Activated CD8-positive, alpha-beta T cell treated with anti-CD3 and anti-CD28 coated beads, Interleukin-2, amount 10 ng/mL, durations not matched to agents 7 days and 5 days (primary cell): ENCODE measurements at places on chromosomes 7 and 10. TPM values are rescaled to one million over a fixed set of nuclear protein-coding genes. Genes with fewer than 3 reads are reported as not detected.
A peak's percentile ranks its signal among the peaks of the same experiment; 100 is the strongest.

The MPP7 gene
- total RNA-seq = 13.5 TPM

The PSMC2 gene
- total RNA-seq = 132 TPM

DNA sequence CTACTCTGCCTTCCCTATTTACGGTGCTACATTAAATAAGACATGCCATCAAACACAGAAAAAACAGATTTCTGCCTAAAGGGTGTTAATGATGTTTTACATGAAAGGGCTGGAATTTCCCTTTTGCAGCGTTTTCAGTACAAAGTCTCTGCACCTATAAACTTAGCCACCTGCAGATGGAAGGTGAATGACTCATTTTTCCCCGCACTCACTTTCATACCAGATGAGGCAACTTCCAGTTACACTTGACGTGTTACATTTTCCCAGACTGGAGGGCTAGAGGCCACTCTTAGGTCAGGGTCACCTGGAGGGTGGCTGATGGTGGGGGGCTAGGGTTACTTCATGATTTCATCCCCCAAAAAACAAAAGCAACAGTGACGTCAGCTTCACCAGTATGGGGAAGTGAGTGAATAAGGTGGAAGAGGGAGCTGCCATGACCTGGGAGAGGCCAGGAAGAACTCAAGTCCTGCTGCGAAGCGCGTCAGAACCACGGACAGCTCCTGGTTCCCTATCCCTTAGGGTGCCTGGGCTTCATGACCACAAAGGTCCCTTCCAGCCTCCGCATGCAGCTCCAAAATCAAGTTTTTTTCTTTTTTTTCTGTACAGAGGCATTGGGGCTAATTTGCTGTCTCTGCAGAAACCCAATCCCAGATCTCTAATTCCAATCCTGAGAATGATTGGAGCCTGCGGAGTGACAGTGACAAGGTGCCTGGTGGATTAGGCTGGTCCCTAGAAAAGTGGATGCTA, 94.0 kb downstream of the ADARB2 start:
- DNase-seq = peak; percentile 23

The ERVW-1 gene
- total RNA-seq = not detected

GRCh38 chr10:60846173-60846572, 67.9 kb downstream of the CDK1 start:
- DNase-seq = no peak

The IDI2 gene
- total RNA-seq = not detected

DNA sequence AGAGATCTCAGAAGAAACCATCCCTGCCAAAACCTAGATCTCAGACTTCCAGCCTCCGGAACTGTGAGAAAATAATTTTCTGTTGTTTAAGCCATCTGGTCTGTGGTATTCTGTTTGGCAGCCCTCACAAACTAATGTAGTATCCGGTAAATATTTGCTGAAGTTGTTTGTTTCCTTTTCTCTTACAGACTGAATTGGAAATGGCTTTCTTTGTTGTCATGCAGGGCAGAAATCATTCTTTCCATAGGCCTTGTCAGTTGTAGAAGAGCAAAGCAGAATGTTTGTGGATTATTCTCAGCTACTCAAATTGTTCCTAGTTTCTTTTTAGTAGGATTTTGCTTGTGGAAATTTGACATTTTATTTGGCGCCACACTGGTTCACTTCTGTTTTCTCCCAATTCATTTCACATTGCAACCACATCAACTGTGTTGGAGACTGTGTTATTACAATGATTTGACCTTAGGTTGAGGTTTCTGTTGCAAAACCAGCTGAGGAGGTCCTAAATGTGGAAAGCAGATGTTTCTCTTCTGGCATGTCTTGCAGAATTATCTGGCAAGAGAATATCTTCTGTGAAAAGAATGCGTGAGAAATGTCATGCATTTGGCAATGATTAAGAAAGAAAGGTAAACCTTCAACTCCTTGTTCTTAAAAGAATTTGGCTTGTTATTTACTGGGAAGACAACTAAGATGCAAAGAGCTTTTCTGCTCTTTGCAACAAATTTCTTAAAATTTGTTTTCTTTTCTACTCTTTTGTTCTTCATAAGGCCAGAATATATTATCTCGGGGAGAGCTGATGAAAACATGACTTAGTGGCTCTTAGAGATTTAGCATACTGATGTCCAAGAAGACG, 25.8 kb downstream of the ACTA2 start:
- DNase-seq = no peak

DNA sequence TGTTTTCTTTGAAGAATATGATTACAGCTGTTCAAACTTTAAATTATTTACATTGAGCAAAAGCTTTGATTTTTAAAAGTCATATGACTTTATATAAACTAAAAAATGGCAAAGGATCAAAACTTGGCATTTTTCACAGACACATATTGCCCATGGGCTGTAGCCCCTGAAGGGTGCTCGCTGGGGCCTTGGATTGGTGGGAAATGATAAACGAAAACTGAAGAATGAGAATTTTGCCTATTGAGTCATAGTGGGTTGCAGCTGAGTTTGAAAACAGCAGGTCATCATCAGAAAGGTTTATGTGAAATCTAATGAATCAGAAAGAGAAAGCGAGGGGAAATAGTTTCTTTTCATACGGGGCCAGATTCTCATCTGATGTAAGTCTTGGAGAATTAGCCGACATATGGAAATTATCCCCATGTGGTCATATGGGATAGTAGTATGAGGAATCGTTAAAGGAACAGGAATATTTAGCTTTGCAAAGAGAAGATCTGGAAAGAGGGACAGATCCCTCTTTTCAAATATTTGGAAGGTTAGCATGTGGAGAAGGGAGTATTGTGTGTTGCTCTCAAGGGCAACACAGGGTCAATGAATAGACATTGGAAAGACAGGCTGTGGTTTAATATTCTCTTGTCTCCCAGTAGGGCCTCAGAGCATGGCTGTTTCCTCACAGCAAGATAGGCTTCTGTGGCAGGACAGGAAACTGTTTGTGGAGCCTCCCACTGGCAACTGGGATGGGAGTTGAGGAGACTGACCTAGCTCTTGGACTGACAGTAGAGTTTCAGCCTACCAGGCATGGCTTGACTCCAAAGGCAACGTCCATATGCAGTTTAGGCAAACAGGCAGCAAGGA, 119.0 kb downstream of the FZD1 start:
- no peak for DNase-seq

DNA sequence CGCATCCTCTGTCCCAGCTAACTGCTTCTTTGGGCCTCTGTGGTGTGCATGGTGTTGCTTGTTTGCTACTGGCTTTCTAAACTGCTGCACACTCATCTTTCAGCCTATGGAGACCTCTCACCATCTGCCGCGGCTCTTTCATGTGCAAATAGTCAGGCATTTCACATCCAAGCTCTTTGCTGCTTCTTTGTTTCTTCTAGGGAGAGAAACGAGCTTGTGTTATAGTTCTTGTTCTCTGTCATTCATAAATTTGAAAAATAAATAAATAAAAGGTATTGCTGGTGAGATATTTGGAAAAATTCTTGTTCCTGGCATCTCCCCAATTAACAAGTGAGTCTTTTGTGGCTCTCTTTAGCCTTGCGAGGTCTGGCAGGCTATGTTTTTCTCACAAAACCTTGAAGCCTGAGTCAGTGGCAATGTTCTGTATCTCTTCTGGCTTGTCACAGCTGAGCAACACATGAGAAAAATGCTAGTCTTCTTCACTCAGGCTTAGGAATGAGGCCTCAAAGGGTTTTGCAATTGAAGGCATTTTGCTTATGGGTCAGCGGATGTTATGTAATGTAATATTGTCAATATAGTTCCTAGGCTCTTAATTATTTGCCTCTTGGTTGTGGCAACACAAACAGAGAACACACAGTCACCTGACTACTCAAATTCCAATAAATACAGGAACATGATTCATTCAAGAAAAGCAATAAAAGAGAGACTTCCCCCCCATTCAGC, 274.0 kb downstream of the FRMD4A start:
- DNase-seq = no peak

DNA sequence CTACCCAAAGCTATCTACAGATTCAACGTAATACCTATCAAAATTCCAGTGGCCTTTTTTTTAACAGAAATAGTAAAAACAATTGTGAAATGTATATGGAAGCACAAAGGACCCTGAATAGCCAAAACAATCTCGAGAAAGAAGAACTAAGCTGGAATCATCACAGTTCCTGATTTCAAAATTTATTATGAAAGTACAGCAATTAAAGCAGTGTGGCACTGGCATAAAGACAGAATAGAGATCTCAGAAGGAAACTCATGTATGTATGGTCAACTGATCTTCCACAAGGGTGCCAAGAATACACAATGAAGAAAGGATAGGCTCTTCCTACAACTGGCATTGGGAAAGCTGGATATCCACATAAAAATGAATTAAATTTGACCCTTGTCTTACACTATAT, 23.2 kb downstream of the PNLIPRP3 start:
- no peak for DNase-seq

DNA sequence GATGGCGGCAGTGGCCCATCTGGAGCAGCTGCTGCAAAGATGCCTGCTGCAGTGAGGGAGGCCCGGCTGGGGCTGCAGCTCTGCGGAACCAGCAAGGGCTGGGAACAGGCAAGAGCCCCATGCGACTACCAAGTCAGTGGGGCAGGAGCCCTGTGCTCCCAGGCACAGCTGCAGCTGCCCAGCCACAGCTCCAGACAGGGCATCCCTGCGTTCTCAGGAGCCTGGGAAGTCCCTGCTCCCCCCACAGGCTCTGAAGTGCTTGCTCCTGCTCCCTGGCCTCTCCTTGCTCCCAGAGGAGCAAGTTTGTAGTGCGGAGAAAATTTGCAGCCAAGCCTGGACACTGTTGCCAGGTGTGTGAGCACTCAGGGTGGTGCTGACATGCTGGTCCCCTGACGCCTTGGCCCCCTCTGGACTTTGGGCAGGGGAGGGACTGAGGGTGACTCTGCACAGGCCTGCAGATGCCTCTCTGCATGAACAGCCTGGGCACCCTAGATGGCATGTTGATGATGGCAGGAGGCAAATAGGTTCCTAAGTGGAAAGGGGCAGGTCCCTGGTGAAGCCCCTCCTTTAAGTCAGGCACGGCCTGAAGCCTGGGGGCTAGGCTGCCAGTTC, 105.6 kb downstream of the LYZL1 start:
- no peak for DNase-seq

The SFTPA2 gene
- total RNA-seq = not detected

- DNase-seq = no peak
Measured at GRCh38 chr10:120422457-120422856, 34.6 kb upstream of the PLPP4 start.

DNA sequence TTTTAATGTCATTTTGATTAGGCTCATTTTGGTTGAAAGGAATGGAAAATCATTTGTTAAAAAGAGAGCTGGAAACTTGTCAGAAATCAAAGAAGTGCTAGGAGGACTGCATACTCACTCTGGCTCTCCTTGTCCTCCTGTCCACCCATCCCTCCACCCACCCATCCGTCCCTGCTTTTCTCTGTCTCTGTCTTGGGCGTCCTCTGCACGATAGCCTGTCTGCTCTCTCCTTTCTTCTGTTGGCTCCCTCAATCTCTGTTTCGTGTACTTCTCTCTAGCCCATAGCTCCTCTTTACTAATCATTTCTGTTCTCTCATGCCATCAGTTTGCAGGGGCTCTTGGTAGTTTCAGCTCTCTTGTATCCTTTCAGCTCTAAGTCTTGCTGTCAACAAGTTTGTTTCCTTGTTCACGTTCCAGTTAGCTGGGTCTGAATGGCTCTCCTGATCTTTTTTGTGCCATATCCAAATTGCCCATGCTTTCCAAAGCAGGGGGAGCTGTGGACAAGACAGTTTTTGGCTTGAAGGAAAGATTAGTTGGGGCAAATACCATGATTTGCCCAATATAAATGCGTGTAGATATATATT, 75.6 kb downstream of the KAT6B start:
- no peak for DNase-seq

GRCh38 chr7:18558503-18558902, 63.0 kb downstream of the HDAC9 start:
- no peak for DNase-seq

DNA sequence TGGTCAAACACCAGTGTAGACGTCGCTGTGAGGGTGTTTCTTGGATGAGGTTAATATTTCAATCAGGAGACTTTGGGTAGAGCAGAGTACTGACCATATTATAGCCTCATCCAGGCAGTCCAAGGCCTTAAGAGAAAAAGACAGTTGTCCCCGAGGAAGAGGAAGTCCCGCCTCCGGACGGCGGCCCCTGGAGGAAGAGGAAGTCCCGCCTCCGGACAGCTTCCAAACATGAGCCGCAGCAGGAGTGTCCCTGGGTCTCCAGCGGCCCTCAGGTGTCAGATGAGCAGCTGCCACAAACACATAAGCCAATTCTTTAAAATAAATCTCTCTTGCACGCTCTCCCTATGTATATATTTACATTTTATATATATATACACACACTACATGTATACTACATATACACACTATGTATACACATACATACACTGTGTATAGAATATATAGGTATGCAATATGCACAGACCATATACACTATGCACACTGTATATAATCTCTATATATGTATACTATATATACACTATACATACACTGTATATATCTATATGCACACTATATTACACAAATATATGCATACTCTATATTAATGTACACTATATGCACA, 37.5 kb downstream of the PWWP2B start:
- DNase-seq = peak; percentile 70

The C10orf62 gene
- total RNA-seq = not detected

- no peak for DNase-seq
Measured at GRCh38 chr7:2124604-2125345, 108.0 kb downstream of the MAD1L1 start.

DNA sequence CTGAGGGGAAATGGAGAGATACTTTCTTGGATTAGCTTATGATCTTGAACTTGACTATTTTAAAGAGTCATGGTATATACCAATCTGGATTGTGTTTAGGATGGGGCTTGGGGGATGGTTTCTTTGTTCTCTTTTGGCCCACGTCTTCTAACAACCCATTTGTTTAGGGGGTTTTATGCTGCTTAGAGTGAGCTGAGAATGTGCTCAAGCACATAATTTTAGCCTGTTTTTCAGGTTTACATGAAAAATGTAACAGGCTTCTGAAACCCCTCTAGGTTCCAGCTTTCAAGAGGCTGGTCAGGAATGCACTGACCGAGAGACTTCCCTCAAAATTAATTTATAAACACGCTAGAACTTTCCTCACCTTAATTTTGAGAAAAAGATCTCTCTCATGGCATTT, 94.3 kb downstream of the AUTS2 start:
- DNase-seq = no peak

The GJD4 gene
- total RNA-seq = not detected

DNA sequence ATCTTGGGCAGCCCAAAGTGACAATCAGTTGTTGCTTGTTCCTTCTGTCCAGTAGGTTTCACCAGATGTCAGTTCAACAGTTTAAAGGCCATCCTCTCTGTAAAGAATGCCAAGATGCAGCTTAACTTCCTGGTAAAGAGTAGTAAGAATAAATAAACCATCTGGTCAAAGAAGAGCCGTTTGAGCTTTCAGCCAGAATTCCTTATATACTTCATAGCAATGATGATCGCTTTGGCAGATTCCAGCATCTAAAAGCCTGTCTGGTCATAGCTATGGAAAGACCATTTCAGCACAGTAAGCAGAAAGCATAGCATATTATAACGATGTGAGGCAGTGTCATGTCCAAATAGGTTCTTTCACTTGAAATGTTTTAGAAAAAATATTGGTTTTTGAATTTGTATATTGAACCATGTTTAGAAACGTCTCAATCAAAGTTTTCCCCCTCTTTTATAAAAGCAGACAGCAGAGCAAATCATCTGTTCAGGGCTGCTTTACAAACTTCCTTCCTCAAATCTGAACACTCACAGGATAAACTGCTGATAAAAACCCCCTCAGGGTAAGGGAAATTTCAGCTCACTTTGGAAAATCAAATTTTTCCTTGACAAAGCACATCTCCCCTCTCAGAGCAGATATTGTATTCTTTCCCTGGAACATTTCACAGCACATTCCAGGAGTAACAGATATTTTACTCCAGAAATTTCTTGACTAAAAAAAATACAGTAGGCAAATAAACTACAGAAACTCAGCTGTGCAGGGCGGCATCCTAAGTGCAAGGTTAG, 184.1 kb downstream of the NOC3L start:
- DNase-seq = no peak

The SLIT1 gene
- 0.70 TPM for total RNA-seq

The ASZ1 gene
- not detected for total RNA-seq

The ERLIN1 gene
- total RNA-seq = 17.0 TPM

The RAB19 gene
- total RNA-seq = 7.3 TPM
